PC-3 (cell line): ENCODE measurements at places on chromosomes 5 and 9.

- DNase-seq, result no peak
- H3K36me3 ChIP-seq, result no peaks in the 10 kb centered on the region
- H3K27me3 ChIP-seq, result no peaks in the 10 kb centered on the region
- H3K4me1 ChIP-seq, result no peaks in the 10 kb centered on the region
- no peak overlapping the region for H3K27ac ChIP-seq
Measured at GRCh38 chr9:88184976-88185375, 46.7 kb upstream of the SPATA31C2 start.

- peak overlapping the region; percentile 65 for H3K27ac ChIP-seq
- peak; percentile 47 for DNase-seq
- H3K4me1 ChIP-seq, result peaks cover 14% of the 10 kb centered on the region
Measured at GRCh38 chr5:83450967-83451248, 20.6 kb upstream of the VCAN start.

DNA sequence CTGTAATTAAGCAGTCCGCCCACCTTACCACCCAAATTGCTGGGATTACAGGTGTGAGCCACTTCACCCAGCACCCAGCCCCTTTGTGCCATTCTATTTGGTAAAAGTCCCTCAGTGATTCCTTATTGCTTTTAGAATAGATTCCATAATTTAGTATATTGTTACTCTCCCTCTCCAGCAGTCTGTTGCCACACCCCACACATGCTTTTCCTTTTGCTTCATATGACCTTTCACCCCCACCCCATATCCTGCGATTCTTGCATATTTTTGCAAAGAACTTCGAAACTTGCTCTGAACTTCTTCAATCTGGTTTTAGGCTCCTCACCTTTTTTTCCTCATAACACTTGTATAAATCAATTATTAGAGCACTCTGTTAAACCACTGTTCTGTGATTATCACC is 100.2 kb downstream of the MTREX start:
- no peaks in the 10 kb centered on the region for H3K27me3 ChIP-seq
- no peaks in the 10 kb centered on the region for H3K4me1 ChIP-seq
- peaks cover 4% of the 10 kb centered on the region; the same call in 1 of the 2 replicates for H3K36me3 ChIP-seq

GRCh38 chr9:80049096-80049782 is 477.5 kb downstream of the TLE4 start:
- no peaks in the 10 kb centered on the region for H3K4me1 ChIP-seq
- no peak overlapping the region for H3K27ac ChIP-seq
- DNase-seq, result no peak
- H3K4me3 ChIP-seq, result no peak overlapping the region
- no peaks in the 10 kb centered on the region for H3K36me3 ChIP-seq
- H3K27me3 ChIP-seq, result no peaks in the 10 kb centered on the region

GRCh38 chr5:71786337-71787055 is 67.4 kb downstream of the CARTPT start:
- H3K4me3 ChIP-seq, result no peak overlapping the region
- no peak overlapping the region for H3K27ac ChIP-seq
- no peak for DNase-seq
- H3K36me3 ChIP-seq, result no peaks in the 10 kb centered on the region

- no peak for DNase-seq
- no peaks in the 10 kb centered on the region for H3K4me1 ChIP-seq
- no peak overlapping the region for H3K4me3 ChIP-seq
Measured at GRCh38 chr5:132876020-132876759, 2.7 kb downstream of the LEAP2 start.

DNA sequence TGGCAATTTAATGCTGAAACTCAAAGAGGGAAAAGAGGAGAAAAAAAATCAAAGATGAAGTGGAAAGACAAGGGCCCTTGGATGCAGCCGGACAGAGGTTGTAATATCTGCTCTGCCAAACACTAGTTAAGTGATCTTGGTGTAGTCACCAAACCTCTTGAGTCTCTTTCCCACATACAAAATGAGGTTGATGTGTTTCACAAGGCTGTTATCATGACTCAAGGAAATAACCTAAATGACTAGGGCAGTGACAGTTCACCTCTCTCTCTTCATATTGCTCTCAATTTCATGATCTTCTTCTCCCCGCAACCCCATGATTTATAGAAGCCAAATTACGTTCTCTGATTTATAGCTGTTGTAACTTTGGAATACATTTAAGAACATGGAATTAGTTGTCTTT is 44.9 kb downstream of the PIK3R1 start:
- H3K36me3 ChIP-seq, result no peaks in the 10 kb centered on the region
- no peaks in the 10 kb centered on the region for H3K27me3 ChIP-seq
- H3K27ac ChIP-seq, result no peak overlapping the region
- no peaks in the 10 kb centered on the region for H3K4me1 ChIP-seq
- DNase-seq, result no peak

GRCh38 chr5:80181618-80182211 is 74.1 kb downstream of the SERINC5 start:
- peak overlapping the region; percentile 61 for H3K27ac ChIP-seq
- H3K27me3 ChIP-seq, result no peaks in the 10 kb centered on the region
- H3K4me1 ChIP-seq, result peaks cover 45% of the 10 kb centered on the region
- H3K4me3 ChIP-seq, result no peak overlapping the region
- peak; percentile 85 for DNase-seq

- H3K27ac ChIP-seq, result no peak overlapping the region
- H3K27me3 ChIP-seq, result no peaks in the 10 kb centered on the region
- DNase-seq, result no peak
- no peak overlapping the region for H3K4me3 ChIP-seq
- no peaks in the 10 kb centered on the region for H3K36me3 ChIP-seq
Measured at GRCh38 chr9:97243606-97244005, 63.9 kb upstream of the CCDC180 start.

DNA sequence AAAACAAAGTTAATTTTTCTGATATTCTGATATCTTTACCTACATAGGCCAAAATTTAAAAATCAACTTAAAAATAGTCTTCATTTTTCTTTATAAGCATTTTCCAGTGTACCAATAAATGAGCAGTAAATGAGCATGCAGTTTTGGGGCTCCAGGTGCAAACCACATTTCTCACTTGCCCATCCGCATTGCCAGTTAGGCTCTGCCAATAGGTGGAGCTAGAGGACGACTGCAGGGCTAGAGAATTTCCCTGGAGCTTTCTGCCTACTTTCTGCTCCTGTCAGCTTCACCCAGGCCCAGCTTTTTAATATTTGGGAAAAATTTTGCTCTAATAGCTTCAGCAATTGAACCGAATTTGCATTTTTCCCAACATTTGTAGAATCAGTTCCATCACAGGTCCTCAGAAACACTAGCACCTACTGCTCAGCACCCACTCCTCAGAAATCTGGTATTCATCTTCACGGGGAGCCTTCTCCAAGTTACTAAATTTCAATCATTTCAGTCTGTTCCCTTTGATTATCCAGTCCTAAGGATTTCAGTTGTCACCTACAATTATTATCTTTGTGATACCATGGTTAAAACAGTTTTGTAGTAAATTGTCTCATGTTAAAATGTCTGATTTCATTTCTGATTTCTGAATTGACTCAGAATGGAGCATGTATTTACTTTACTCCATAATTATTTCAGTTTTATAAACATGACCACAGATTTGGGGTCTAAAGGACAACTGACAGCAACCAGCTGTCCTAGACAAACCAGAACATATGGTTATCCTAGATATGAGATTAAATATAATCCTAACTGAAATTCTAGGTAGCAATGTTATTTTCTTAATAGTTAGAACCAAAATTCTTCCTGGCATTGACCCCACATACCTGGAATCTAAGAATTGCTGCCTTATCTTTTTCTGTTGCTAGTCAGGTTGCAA is 104.6 kb upstream of the FAM174A start:
- H3K27ac ChIP-seq, result no peak overlapping the region
- H3K4me1 ChIP-seq, result no peaks in the 10 kb centered on the region
- H3K36me3 ChIP-seq, result no peaks in the 10 kb centered on the region
- DNase-seq, result peak; percentile 71

DNA sequence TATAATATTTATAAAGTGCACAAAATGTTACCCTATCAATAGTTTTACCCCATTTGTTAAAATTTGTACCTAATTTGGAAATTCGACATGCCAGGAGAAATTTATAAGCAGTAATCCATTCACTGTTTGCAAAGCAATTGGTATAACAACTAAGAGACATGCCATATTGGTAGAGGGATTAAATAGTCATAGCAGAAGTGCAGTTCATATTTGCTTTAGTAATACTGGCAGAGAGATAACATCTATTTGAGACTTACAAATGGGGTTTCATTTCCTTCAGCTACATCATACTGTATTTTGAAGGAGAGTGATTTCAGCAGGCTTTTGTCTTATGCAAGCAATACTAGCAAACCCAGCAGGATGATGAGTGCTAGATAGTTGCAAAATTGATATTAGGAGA is 610.4 kb upstream of the CDH10 start:
- no peak overlapping the region for H3K27ac ChIP-seq
- no peak overlapping the region for H3K4me3 ChIP-seq
- H3K27me3 ChIP-seq, result no peaks in the 10 kb centered on the region
- peak; percentile 51 for DNase-seq
- no peaks in the 10 kb centered on the region for H3K36me3 ChIP-seq
- no peaks in the 10 kb centered on the region for H3K4me1 ChIP-seq
